Activated CD8-positive, alpha-beta T cell treated with anti-CD3 and anti-CD28 coated beads for 36 hours (primary cell): ENCODE measurements at places on chromosomes 13 and 19. TPM values are rescaled to one million over a fixed set of nuclear protein-coding genes. Genes with fewer than 3 reads are reported as not detected.

DNA sequence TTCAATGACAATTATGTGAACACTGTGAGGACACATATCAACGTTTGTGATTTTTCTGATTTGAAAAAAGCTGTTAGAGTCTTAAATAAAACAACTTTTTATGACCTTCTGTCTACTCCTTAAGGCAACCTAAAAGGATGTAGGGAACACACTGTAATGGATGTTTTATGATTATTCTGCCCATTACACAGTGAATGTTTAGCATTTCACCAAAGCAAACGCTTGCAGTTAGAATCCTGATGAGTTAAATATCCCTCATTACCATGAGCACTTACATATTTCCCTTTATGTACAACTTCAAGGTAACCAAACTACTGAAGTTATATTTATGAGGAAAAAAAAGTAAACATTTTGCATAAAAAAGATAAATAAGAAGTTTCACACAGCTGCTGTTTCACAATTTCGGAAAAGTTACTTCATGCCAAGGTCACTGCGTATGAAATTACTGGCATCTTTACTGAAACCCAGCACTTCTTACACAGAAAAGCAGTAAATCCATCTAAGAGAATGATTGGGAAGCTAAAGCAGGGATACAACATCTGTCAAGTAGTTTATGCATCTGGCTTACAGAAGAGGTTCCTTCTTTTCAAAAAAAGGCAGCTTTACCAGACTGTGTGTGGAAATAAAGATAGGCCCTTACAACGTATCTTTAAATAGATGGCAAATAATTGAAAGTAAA, 733.7 kb upstream of the ATXN8OS start:
- no peak for DNase-seq

- no peak for DNase-seq
These were observed 37.3 kb downstream of the SOX1 start for GRCh38 chr13:112103961-112104880.

SCEL gene
- not detected for total RNA-seq

GRCh38 chr19:48953141-48953540, 1.5 kb upstream of the BAX start:
- no peak for DNase-seq

IFT88 gene
- total RNA-seq: 2.2 TPM

GRCh38 chr13:50453188-50453587, 390.3 kb downstream of the DLEU7 start:
- no peak for DNase-seq

DNA sequence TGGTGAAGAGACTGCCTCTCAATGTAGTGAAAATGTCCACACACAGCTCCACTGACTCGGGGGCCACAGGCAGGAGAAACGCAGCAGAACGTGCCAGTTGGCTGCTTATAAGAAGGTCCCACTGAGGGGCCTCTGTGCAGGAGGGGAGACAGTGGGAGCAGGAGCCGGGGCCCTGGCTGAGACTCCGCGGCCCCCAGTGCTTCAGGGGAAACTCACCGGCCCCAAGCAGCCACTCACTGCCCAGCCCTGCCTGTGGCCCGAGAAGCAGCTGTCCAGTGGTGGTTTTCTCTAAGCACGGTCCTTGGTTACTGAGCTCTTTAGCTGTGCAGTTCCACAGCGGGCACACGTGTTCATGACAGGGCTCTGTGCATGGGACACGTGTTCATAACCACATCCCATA, 91.9 kb upstream of the MCF2L start:
- no peak for DNase-seq

TTYH1 gene
- total RNA-seq: not detected

CRLF1 gene
- total RNA-seq: not detected
